Esophagus squamous epithelium (tissue), 5 donors: ENCODE measurements at places on chromosomes 2 and 18.
A peak's percentile ranks its signal among the peaks of the same experiment; 100 is the strongest.

DNA sequence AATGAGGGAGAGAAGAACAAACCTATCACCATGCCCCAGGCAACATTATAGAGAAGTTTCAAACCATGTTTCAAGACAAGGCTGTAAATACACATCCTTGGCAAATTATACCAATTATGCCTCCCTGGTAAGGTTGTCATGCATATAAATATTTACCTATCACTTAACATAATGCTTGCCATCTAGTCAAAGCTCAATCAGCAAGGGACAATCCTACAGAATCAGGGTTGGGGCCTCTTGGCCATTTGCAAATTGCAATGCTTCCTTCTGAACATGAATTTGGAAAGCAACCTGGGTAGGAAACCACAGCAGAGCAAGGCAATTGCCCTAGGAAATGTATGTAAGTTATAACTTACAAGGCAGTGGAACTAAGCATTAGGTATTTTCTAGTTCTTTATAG is 907.2 kb upstream of the CDH2 start:
- no peak overlapping the region for H3K27ac ChIP-seq
- H3K36me3 ChIP-seq, result no peaks in the 10 kb centered on the region
- no peak overlapping the region for H3K4me3 ChIP-seq

- H3K27ac ChIP-seq, result no peak overlapping the region
- H3K36me3 ChIP-seq, result no peaks in the 10 kb centered on the region
- no peak overlapping the region for H3K4me3 ChIP-seq
- DNase-seq, result no peak
Observed at GRCh38 chr18:74248595-74248994, 43.2 kb downstream of the CYB5A start.

- no peaks in the 10 kb centered on the region for H3K27me3 ChIP-seq
- DNase-seq, result no peak
- H3K36me3 ChIP-seq, result no peaks in the 10 kb centered on the region
- H3K27ac ChIP-seq, result peak overlapping the region; percentile 42
- no peak overlapping the region for H3K4me3 ChIP-seq
- H3K4me1 ChIP-seq, result no peaks in the 10 kb centered on the region
Observed at GRCh38 chr2:63737081-63737751, 104.5 kb upstream of the UGP2 start.

DNA sequence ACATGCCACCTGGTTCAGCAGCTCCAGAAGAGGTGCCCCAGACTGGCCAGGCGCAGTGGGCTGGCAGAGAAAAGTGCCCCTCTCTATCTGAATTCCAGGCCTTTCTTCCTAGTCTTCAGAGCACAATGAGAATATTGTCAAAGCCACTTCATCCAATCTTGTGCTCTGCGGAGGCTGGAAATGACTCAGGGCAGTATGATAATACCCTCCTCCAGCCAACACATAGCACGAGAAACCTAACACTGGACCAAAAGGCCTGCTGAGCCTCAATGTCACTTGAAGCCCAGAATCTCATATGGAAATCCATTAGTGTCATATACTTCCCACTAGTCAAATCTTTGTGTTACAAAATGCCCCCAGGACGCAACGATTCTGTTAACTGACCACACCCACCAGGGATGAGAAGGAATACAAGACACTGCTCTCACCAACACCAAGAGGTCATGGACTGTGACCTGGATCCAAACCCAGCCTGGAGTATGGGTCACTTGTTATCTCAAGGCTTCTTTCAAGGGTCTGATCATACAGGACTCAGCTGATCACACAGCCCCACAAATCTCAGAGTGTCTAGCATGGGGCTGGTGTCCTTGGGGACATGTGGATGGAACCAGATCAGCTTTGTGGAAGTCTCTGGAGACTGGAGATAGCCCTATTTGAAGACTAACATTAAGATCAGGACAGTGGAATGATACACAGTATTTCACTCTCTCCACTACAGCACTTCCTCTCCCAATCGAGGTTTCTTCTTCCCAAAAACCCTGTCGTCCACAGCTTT is 10.1 kb downstream of the KIF3C start:
- no peaks in the 10 kb centered on the region for H3K36me3 ChIP-seq
- H3K27me3 ChIP-seq, result no peaks in the 10 kb centered on the region
- H3K4me3 ChIP-seq, result no peak overlapping the region
- H3K4me1 ChIP-seq, result peaks cover 3% of the 10 kb centered on the region

DNA sequence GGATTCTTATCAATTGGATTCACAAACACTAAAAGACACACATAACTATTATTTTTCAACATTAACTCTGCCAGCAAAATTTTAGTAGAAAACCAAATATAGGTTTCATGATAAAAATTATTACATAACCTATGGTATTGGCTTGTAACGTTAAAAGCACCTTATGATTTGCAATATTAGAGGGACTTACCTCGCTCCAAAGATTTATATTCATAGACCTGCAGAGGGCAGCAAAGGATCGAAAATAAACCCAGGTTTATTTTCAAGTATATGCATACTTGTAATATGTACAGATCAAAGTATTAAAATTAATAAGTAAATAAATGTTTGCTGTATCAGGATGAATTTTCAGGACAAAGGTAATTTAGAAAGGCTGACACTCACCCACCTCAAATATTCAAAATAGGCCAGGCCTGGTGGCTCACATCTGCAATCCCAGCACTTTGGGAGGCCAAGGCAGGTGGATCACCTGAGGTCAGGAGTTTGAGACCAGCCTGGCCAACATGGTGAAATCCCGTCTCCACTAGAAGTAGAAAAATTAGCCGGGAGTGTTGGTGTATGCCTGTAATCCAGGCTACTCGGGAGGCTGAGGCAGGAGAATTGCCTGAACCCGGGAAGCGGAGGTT is 45.3 kb downstream of the LRPPRC start:
- H3K36me3 ChIP-seq, result peaks cover 100% of the 10 kb centered on the region
- DNase-seq, result no peak
- H3K4me3 ChIP-seq, result no peak overlapping the region
- no peaks in the 10 kb centered on the region for H3K27me3 ChIP-seq
- no peaks in the 10 kb centered on the region for H3K4me1 ChIP-seq
- H3K27ac ChIP-seq, result no peak overlapping the region

DNA sequence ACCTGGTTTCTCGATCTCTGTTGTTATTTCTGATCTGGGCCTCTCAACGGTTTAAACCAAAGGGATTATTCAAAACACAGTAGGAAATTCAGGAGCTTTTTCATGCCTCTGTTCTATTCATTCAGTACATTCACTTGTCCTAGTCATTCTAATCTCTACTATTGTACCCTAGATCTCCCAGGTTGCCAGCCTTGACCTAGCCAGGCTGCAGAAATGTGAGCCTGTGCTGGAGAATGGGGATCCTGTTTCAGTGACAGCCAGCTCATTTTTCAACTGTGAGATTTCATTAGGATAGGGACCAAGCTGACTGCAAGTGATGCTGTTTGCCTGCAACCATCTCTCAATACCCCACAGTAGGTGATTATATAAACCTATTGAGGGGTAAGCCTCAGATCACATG is 186.2 kb downstream of the CMPK2 start:
- no peak overlapping the region for H3K4me3 ChIP-seq
- H3K27ac ChIP-seq, result no peak overlapping the region
- no peaks in the 10 kb centered on the region for H3K27me3 ChIP-seq

GRCh38 chr18:30945761-30946160 is 96.8 kb downstream of the DSC3 start:
- H3K4me1 ChIP-seq, result no peaks in the 10 kb centered on the region
- no peak overlapping the region for H3K27ac ChIP-seq
- no peak for DNase-seq
- H3K4me3 ChIP-seq, result no peak overlapping the region

DNA sequence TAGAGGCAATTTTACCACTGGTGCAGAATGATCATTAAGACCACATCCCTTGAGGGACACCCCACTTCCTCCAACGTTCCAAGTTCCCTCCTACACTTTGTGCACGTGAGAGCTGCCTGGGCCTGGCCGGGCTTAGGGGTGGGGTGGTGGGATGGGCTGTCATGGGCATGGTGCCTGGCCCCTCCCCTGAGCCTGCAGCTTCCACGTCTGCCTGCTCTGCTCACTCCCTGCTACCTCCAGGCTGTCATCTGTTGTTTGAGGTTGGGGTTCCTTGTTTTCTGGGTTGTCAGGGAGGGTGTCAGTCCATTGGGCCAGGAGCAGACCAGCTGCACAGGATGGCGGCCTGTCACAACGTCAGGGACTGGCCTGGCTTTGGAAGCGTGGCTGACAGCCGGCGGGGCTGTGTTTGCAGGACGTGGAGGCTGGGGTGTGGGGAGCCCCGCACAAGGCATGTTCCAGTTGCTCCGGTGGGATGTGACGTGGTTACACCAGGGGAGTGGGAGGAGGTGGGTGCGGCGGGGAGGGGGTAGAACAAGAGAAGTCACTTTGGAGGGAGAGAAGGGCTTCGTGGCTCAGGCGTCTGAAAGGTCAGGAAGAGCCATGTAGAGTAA is 72.3 kb downstream of the RTP5 start:
- H3K4me1 ChIP-seq, result no peaks in the 10 kb centered on the region
- no peaks in the 10 kb centered on the region for H3K36me3 ChIP-seq
- no peak overlapping the region for H3K27ac ChIP-seq
- DNase-seq, result no peak
- no peak overlapping the region for H3K4me3 ChIP-seq

- H3K27ac ChIP-seq, result no peak overlapping the region
- no peaks in the 10 kb centered on the region for H3K36me3 ChIP-seq
- no peak overlapping the region for H3K4me3 ChIP-seq
- H3K27me3 ChIP-seq, result no peaks in the 10 kb centered on the region
Observed at GRCh38 chr2:128599700-128600099, 281.0 kb upstream of the HS6ST1 start.

DNA sequence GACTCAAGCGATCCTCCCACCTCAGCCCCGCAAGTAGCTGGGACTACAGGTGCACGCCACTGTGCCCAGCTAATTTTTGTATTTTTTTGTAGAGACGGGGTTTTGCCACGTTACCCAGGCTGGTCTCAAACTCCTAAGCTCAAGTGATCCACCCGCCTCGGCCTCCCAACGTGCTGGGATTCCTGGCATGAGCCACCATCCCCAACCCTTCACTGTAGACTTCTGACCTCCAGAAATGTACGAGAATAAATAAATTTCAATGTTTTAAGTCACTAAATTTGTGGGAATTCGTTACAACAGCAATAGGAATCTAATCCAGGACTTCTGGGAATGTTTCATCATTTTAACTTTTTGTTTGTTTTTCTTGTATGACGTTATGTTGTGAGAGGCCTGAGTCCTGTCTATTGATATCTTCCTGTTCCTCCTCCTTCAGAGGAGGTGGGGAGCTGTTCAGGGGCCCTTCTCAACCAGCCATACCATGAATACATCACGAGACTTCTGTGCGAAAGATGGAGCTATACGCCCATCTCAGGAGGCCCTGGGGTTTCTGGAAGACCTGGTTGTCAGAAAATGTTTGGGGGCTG is 40.0 kb downstream of the TEX44 start:
- peak overlapping the region; percentile 63 for H3K27ac ChIP-seq
- no peaks in the 10 kb centered on the region for H3K36me3 ChIP-seq
- H3K27me3 ChIP-seq, result no peaks in the 10 kb centered on the region
- no peak for DNase-seq
- no peak overlapping the region for H3K4me3 ChIP-seq
- peaks cover 37% of the 10 kb centered on the region for H3K4me1 ChIP-seq

GRCh38 chr2:198782734-198783133 is 675.0 kb downstream of the SATB2 start:
- H3K27ac ChIP-seq, result no peak overlapping the region
- H3K4me3 ChIP-seq, result no peak overlapping the region
- no peaks in the 10 kb centered on the region for H3K4me1 ChIP-seq

DNA sequence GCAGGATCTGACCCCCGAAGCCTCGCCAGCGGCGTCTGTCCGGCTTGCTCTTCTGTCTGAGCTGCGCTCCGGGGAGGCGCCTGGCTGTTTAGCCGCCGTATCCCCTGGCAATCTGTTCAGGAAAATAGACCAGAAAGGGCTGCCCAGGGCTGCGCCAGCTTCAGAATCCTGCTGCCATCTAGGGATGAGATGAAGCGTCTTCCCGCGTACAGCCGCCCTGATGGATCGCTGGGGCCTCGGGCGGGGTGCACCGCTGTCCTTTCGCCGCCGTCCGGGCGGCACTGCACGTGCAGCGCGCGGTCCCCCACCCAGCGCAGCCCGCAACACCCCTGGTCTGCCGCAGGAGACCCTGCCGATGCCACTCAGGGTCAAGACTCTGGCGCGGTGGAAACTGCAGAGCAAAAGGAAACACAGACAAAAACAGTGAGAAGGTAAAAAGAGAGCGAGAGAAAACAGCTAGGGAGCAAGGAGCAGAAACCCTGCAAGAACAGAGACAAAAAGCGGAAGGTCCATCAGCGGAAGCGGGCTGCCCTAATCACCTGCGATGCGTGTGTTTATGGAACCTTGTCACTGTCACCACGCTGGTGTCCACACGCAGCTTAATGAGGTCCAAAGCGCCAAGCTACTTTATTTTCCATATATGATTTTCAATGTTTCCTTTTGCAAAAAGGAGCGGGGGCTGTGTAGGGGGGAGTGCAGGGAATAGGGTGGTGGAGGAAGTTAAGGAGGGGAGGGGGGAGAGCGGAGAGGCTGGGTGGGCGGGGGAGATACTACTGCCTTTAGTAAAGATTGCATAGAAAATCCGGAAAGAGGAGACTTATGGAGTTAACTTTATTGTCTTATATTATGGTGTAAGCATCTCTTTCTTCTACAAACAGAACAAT is 2113.3 kb upstream of the PIK3C3 start:
- H3K27ac ChIP-seq, result no peak overlapping the region
- no peaks in the 10 kb centered on the region for H3K27me3 ChIP-seq
- peaks cover 15% of the 10 kb centered on the region for H3K4me1 ChIP-seq
- H3K36me3 ChIP-seq, result no peaks in the 10 kb centered on the region
- DNase-seq, result no peak
- peak overlapping the region; percentile 19 for H3K4me3 ChIP-seq

DNA sequence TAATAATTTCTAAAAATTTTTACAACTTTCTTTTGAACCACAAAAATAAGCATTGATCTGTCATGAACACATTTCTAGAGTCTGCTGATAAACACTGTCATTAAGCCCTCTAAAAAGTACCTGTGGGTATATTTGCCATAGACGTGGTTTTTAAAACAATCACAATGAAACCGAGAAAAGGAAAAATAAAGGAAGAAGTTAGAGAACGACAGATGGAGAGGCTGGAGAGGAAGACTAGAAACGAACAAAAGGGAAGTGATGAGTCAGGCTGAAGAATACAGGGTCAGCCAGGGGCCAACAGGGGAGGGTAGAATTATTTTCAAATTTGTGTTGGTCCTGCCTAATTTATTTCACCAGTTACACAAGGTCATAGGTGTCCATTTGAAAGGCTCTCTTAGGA is 62.0 kb downstream of the MYL12B start:
- H3K27ac ChIP-seq, result no peak overlapping the region
- DNase-seq, result no peak
- no peaks in the 10 kb centered on the region for H3K27me3 ChIP-seq

- H3K4me3 ChIP-seq, result no peak overlapping the region
- H3K27ac ChIP-seq, result no peak overlapping the region
- H3K36me3 ChIP-seq, result no peaks in the 10 kb centered on the region
Observed at GRCh38 chr18:25141399-25141798, 210.6 kb downstream of the ZNF521 start.

GRCh38 chr2:26687328-26687727 is 5.2 kb upstream of the KCNK3 start:
- H3K27me3 ChIP-seq, result peaks cover 82% of the 10 kb centered on the region
- no peak overlapping the region for H3K4me3 ChIP-seq
- no peaks in the 10 kb centered on the region for H3K36me3 ChIP-seq
- no peak for DNase-seq
- peaks cover 28% of the 10 kb centered on the region for H3K4me1 ChIP-seq
